ENCODE measurements at places on chromosomes 3 and 15.

GRCh38 chr15:53862386-53862785 is 102.9 kb upstream of the WDR72 start:
- no peak for DNase-seq

GRCh38 chr15:101635944-101636727 is 16.0 kb downstream of the TM2D3 start:
- DNase-seq, result no peak

DNA sequence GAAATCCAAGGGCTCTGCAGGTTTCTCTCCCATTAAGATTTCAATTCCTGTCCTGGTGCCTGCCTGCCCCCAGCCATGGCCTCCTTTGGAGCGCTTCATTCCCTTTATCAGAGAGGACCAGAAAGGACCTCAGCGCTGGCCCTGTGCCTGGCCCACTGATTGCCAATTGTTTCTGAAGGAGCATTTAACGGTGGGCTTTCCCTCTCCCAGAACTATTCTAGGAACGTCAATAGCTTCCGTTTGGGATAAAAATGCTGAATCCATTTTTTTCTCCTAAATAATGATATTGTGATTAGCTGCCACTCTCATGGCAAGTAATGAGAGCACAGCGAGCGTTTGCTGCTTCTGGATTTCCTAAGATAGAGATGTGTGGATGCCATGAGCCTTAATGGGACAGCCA is 12.2 kb upstream of the SLC6A1 start:
- DNase-seq, result no peak

DNA sequence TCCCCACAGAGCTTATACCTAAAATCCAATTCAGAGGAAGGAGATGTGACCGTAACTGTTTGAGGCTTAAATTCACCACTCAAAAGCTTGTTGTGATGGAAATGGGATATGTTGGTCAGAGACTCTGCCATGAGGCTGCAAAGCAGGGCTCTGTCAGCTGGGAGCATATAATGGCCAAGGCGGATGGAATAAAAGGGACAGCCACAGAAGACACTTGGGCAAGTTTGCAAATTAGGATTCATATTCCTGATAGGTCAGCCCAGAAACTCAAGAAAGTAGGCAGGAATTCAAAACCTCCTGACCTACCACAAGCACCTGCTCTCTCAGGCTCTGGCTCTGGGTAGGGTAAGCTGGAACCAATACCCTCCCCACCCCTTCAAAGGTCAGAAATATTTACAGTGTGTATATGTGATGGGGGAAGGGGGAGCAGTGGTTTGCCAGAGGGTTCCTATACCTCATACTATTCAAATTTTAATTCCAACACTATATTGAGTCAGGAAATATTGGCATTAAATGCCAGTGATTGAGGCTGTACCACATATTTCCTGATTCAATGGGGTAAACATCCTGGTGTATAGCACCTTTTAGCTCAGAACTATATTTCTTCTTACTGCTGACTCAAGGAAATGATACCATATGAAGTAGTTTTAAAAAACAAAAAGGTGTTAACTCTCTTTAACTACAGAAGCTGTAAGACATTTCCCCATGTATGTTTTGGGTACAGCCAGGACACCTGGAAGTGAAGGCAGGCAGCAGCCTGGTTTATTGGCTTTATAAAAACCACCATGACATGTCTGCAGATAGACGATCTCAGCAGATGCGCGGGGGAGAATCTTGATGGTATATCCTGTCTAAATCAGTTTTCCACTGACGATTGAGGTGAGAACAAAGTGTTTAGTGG is 19.2 kb downstream of the FYCO1 start:
- DNase-seq, result peak; percentile 69

- DNase-seq, result no peak
These were observed 7.9 kb downstream of the GBE1 start for GRCh38 chr3:81753416-81754027.

DNA sequence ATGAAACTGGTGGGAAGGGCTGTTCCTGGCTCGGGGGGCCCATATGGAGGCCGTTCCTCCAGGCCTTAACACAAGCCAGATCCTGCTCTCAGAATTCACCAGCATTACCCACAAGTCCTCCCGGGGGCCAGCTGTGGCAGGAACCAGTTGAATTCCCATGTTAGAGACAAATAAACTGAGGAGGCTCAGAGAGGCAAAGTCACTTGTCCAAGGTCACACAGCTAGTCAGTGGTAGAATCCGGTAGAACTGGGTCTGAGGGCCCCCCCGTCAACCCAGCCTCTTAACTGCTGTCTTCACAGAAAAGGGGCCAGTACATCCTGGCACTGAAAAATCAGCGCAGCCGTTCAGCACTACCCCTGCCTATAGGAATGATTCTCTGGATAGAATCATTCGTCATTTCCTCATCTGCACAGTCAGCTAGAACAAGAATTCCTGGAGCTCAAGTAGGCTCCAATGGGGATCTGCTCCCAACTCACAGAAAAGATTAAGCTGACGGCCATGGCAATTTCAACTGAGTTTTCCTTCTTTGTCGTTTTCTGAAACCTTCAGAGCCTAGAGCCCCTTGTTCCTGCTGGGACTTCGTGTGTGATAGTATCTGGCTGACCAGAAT is 12.2 kb upstream of the TSEN2 start:
- DNase-seq, result no peak

GRCh38 chr15:42155546-42156242 is 742 bp downstream of the PLA2G4F start:
- DNase-seq, result no peak

DNA sequence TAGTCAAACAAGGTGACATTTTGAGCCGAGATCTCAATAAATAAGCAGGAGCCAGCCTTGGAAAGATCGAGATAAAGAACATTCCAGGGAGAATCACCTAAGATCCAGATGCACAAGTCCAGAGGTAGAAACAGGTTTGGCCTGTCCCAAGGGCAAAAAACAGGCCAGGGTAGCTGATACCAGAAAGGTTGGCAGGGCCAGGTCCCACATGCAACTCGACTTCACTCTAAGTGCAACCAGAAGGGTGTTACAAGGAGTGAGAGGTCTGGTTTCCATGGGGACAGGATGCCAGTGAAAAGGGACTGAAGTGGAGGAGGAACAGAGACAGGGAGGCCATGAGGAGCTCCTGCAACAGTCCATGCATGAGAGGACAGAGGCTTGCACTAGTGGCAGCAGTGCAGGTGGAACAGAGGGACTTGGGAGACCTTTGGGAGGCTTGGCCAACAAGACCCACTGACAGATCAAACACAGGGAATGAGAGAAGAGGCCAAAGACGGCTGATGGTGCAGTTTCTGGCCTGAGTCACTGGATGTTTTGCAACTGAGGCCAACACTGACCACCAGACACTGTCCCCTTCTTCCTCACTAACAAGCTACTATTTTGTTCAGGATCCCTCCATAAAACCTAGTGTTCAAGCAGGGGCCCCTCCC is 5.2 kb downstream of the TPRA1 start:
- no peak for DNase-seq

DNA sequence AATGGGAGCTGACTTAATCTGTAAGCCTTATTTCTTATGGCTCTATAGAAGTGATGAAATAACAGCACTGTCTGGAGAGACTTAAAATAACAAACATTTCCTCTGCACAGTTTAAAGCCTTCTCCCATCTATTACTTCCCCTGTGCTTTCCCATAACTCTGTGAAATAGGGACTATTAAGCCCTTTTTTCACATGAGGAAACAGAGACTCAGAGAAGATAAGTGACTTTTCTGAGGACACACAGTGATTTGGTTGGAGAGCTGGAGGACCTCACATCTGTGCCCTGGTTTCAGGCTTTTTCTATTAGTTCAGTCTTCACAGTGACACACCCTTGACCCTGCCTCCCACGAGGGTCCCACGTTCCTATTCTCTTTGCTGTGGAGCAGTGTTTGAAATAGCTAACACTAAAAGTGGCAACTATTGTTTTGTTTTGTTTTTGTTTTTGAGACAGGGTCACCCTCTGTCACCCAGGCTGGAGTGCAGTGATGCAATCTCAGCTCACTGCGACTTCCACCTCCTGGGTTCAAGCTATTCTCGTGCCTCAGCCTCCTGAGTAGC is 82.9 kb downstream of the ST6GAL1 start:
- no peak for DNase-seq

- no peak for DNase-seq
These were observed 372.8 kb downstream of the RBMS3 start for GRCh38 chr3:29653680-29654079.

- DNase-seq, result peak; percentile 60
These were observed 32.7 kb downstream of the SMAD3 start for GRCh38 chr15:67097930-67098740.

DNA sequence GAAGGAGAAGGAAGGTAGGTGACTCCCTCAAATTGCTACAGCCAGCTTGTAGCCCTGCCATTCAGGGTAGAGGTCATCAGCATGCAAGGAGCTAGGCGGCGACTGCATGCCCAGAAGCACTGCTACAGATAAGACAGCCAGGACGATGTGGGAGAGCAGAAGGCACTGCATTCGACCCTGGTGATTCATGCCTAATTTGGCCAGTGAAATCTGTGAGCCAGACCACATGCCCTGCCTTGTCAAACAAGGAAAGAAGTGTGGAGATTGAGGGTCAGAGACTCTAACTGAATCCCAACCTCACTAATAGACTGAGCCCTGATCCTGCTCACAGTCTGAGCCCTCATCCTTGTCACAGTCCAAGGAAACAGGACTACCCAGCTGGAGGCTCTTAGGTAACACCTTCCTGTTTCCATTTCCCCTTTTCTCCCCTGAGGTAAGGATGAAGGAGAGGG is 86.6 kb downstream of the LINGO1 start:
- DNase-seq, result no peak

- no peak for DNase-seq
These were observed 328.4 kb upstream of the DPH6 start for GRCh38 chr15:35874260-35874905.

DNA sequence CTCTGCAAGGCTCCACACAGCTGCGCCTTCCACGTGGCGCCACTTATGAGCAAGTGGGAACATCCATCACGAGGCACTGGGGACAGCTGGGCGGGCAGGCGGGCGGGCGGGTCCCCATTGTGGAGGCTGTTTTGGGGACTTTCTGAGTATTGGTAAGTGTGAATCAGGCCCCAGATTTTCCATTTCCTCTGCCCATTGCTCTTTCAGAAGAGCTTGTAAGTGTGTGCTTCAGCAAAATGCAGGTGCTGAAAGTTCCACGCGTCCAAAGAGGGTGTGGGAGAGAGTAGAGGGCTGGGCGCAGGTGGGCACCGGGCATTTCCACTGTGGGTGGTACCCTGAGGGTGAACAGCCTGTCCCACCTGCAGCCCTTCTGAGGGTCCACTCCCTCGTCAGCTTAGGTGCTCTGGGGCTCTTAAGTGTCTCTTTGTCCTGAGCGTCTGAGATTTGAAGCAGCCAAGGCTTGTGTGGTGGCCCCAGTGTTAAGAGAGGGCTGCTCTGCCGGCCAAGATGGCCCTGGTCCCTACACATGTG is 177.1 kb downstream of the RPLP1 start:
- peak; percentile 61 for DNase-seq

DNA sequence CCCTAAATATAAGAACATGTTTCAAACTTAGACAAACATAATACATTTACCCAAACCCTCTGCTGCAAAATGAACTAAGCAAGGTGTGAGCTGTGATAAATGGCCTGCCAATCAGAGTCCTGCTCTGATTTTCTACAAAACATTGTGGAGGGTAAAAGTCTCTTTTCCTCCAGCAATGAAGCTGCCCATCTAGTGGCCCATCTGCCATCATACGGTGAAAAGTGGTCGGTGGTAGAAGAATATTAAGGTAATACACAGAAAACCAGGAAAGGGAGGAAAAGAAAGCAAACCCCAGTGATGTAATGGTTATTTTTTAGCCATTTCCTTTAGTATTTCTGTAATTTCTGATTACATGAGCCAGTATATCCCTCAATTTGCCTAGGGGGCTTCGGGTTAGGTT is 838.1 kb downstream of the TBL1XR1 start:
- DNase-seq, result no peak

DNA sequence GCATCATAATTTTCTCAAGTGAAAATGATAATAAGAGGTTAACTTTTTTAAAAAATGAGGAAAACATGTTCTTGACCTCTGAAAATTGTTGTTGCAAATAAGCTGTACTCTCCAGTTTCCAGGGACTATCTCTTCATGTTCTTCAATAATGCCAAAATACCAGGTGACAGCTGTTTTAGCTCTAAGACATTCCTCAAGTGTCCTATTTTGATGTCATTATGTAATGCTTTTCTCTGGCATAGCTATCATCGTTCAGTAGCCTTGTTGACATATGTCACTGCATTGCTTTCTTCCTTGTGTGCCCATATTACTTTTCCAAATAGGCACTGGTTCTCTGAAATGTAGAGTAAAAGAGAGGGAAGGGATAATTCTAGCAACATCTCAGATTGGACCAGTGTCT is 5.7 kb upstream of the FILIP1L start:
- no peak for DNase-seq

GRCh38 chr3:77053795-77054194 is 13.9 kb downstream of the ROBO2 start:
- DNase-seq, result no peak

DNA sequence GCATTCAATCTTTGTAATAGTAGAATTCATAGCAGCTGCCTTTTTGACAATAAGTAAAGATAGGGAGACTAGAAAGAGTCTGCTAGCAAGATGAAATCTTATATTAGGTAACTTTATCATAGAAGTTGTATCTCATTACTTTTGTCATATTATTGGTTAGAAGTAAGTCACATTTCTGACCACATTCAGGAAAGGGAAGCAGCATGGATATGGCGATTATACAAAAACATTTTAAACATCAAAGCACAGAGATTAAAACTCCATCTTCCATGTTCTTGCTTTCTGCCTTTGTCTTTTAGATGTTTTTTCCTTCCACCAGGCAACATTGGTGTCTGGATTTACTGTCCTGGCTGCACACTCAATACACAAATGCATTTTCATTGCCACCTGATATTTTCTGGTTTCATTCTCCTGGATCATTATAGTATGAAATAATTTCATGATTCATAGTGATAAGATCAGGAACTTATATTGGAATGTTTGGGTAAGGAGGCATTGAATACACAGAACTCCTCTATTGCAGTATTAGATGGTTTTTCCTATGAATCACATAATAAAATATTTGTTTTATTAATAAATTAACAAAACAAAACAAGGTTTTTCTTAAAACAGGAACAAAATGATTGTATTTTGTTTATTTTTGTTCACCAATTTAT is 1460.3 kb upstream of the CADM2 start:
- no peak for DNase-seq

- DNase-seq, result no peak
These were observed 196.4 kb downstream of the RORA start for GRCh38 chr15:61032600-61033286.

- DNase-seq, result no peak
These were observed 106.9 kb downstream of the LSM3 start for GRCh38 chr3:14285548-14285925.

GRCh38 chr15:73983211-73983727 is 8.8 kb downstream of the STOML1 start:
- DNase-seq, result no peak

Measured in activated CD8-positive, alpha-beta T cell treated with anti-CD3 and anti-CD28 coated beads for 36 hours (primary cell).